Activated CD4-positive, alpha-beta T cell treated with anti-CD3 and anti-CD28 coated beads for 36 hours (primary cell): ENCODE measurements at places on chromosomes 1 and 21. TPM values are rescaled to one million over a fixed set of nuclear protein-coding genes. Genes with fewer than 3 reads are reported as not detected.

DNA sequence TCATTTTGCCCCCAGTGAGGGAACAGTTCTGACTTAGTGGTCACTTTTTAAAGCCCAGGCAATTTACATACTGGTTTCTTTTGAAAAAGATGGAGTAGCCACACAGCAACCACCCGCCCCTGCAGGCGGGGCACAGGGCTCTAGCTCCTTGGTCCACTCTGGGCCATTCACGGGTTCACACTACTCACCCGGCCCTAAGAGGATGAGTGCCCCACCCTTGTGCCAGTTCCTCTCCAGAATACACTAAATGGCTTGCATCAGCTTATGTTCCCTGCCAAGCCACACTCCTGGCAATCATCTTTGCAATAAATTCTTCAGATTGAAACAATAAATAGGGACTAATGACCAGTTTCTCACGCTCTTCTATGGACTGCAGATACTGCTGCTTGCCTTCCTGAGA lies 15.7 kb upstream of the ATP13A2 start:
- DNase-seq = no peak
- H3K4me3 ChIP-seq = no peak overlapping the region
- H3K27me3 ChIP-seq = no peaks in the 10 kb centered on the region
- H3K27ac ChIP-seq = no peak overlapping the region
- peaks cover 27% of the 10 kb centered on the region for H3K36me3 ChIP-seq
- H3K4me1 ChIP-seq = no peaks in the 10 kb centered on the region

GRCh38 chr1:58926152-58926551 lies 142.3 kb upstream of the JUN start:
- H3K36me3 ChIP-seq = no peaks in the 10 kb centered on the region
- H3K27me3 ChIP-seq = no peaks in the 10 kb centered on the region
- no peak overlapping the region for H3K4me3 ChIP-seq
- H3K4me1 ChIP-seq = peaks cover 34% of the 10 kb centered on the region
- no peak overlapping the region for H3K27ac ChIP-seq

GRCh38 chr1:9598316-9598700 lies 9.6 kb downstream of the TMEM201 start:
- no peak overlapping the region for H3K4me3 ChIP-seq
- no peak for DNase-seq
- no peak overlapping the region for H3K27ac ChIP-seq
- H3K36me3 ChIP-seq = peaks cover 8% of the 10 kb centered on the region
- peaks cover 4% of the 10 kb centered on the region for H3K4me1 ChIP-seq

DNA sequence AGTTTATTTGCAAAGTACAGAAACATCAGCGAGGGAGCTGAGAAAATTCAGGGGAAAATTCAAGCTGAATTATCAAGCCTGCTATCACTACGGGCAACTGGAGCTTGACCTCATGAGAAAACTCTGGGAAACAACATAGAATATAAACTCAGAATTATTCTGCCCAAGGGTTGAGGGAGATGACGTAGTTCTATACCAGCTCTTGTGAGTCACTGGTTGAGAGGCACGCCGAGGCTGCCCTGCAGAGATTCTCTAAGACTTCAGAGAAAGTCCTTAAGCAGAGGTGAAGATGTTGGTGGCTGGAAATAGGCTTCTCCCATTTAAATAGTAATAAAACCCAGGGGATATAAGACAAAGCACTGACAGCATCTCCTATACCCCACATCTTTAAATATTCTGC lies 12.3 kb downstream of the SYDE2 start:
- H3K4me1 ChIP-seq = peaks cover 2% of the 10 kb centered on the region
- peaks cover 2% of the 10 kb centered on the region for H3K27me3 ChIP-seq
- no peak overlapping the region for H3K27ac ChIP-seq
- H3K4me3 ChIP-seq = no peak overlapping the region
- peaks cover 20% of the 10 kb centered on the region for H3K36me3 ChIP-seq

DNA sequence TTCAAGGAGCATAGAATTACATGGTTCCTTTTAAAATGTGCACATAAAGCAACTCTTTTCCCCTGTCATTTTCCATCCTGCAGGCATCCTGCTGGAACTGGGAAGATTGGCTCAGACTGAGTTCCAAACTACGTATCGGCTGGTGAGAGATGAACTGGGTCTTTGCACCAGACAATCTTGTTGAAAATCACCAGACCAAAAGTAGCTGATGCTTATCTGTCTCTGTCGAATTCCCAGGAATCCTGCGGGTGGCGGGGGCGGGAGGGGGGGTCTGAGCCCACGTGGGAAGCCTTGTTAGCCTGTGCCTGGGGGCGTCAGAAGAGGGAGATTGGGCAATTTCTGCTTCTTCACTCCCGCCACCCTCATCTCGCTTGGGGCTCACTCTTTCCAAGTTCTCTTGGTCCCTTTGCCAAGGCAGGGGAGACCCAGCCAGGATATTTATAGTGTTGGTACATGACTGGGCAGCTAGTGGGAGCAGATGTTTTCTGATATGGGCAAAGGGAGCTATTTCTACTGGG lies 90.1 kb upstream of the SLC25A33 start:
- no peaks in the 10 kb centered on the region for H3K36me3 ChIP-seq
- no peak for DNase-seq
- no peaks in the 10 kb centered on the region for H3K4me1 ChIP-seq
- no peak overlapping the region for H3K4me3 ChIP-seq
- H3K27me3 ChIP-seq = no peaks in the 10 kb centered on the region

- peaks cover 4% of the 10 kb centered on the region for H3K27me3 ChIP-seq
- DNase-seq = no peak
- H3K4me1 ChIP-seq = no peaks in the 10 kb centered on the region
These were observed 108.1 kb downstream of the TM2D1 start for GRCh38 chr1:61616830-61617229.

- no peak overlapping the region for H3K4me3 ChIP-seq
- no peak for DNase-seq
These were observed 9.8 kb downstream of the NPR1 start for GRCh38 chr1:153688276-153688675.

- no peaks in the 10 kb centered on the region for H3K4me1 ChIP-seq
- no peak overlapping the region for H3K27ac ChIP-seq
- no peak overlapping the region for H3K4me3 ChIP-seq
These were observed 49.9 kb upstream of the LAPTM5 start for GRCh38 chr1:30807318-30808066.

DNA sequence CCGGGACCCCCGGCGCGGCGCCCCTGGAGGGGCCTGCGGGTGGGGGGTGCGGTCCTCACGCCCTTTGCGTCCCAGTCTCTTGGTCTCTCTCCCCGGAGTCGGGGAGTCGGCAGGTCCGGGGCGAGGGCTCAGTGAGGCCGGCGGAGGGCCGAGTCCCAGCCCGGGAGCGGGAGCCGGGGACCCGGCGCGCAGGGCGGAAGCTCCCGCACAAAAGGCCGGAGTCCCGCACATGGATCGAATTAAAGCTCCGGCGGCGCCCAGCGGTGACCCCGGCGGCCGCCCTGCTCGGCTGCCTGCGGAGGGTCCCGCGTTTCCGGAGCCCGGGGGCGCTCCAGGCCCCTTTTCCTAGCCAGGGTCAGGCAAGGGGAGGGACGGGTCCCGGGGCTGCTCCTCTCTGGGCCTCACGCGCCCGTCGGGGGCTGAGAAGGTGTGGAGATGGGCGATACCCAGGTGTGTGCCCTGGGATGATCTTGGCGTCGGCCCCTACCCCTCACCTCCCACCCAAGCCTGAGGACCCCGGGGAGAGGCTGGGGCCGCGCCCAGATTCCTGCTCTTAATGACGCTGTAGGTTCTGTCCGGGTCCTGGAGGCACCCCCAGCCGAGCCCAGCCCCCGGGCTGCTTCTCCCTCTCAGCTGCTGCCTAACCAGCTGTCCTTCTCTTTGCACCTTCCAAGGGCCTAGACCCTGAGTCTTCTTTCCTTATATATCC lies 512 bp downstream of the FBLIM1 start:
- H3K36me3 ChIP-seq = no peaks in the 10 kb centered on the region
- no peak overlapping the region for H3K4me3 ChIP-seq
- peaks cover 32% of the 10 kb centered on the region for H3K27me3 ChIP-seq
- peaks cover 8% of the 10 kb centered on the region for H3K4me1 ChIP-seq

DNA sequence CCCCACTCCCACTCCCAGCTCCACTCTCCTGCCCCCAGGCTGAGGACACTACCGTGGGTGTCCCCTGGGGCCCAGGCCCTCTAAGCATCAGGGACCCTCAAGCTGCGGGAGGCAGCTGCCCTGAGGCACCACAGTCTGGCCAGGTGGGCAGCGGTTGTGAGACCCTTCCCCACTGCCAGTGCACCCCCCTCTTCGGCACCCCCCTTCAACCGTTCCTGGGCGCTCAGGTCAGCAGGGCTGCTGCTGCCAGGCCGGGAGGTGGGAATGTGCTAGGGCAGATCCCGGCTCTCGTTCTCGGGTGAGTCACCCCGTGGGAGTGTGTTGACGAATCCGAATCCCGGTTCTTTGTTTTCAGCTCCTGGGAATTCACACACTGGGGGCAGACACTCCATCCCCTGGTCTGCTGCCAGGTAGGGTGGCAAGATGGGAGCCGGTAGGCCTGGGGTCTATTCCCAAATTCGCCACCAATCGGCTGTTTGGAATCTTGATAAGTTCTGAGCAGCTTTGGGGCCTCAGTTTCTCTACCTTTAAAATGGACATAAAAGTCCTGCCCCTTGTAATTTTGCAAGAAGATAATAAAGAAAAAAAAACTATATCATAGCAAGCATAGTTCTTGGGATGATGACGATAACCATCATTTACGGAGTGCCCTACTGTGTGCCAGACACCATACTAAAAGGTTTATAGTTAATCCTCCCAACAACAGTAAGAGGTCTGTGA lies 28.5 kb upstream of the CASZ1 start:
- H3K27me3 ChIP-seq = peaks cover 12% of the 10 kb centered on the region
- H3K27ac ChIP-seq = no peak overlapping the region
- no peak overlapping the region for H3K4me3 ChIP-seq
- H3K4me1 ChIP-seq = no peaks in the 10 kb centered on the region

Gene LRRIQ3
- total RNA-seq = 2.7 TPM

Gene GPR61
- total RNA-seq = 0.34 TPM

Gene IL19
- total RNA-seq = not detected
